Activated effector memory CD4-positive, alpha-beta T cell treated with anti-CD3 and anti-CD28 coated beads, Interleukin-2, amount 50 U/mL, for 16 hours (primary cell): ENCODE measurements at places on chromosomes 11 and 22.

- DNase-seq: no peak
These were observed 27.0 kb downstream of the MPPED1 start for GRCh38 chr22:43438666-43439347.

- DNase-seq: peak; percentile 34
These were observed 3.8 kb downstream of the TMPRSS13 start for GRCh38 chr11:117925198-117925925.

- no peak for DNase-seq
These were observed 139.0 kb downstream of the UVRAG start for GRCh38 chr11:75954039-75954438.

DNA sequence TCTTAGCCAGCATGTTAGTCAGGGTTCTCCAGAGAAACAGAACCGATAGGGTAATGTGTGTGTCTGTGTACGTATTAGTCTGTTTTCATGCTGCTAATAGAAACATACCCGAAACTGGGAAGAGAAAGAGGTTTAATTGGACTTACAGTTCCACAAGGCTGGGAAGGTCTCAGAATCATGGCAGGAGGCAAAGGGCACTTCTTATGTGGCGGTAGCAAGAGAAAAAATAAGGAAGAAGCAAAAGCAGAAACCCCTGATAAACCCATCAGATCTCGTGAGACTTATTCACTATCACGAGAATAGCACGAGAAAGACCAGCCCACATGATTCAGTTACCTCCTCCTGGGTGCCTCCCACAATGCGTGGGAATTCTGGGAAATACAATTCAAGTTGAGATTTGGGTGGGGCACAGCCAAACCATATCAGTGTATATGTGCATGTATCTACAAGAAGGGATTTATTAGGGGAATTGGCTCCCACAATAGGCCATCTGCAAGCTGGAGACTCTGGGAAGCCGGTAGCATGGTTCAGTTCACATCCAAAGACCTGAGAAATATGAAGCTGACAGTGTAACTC is 173.7 kb upstream of the NECTIN1 start:
- DNase-seq: no peak

DNA sequence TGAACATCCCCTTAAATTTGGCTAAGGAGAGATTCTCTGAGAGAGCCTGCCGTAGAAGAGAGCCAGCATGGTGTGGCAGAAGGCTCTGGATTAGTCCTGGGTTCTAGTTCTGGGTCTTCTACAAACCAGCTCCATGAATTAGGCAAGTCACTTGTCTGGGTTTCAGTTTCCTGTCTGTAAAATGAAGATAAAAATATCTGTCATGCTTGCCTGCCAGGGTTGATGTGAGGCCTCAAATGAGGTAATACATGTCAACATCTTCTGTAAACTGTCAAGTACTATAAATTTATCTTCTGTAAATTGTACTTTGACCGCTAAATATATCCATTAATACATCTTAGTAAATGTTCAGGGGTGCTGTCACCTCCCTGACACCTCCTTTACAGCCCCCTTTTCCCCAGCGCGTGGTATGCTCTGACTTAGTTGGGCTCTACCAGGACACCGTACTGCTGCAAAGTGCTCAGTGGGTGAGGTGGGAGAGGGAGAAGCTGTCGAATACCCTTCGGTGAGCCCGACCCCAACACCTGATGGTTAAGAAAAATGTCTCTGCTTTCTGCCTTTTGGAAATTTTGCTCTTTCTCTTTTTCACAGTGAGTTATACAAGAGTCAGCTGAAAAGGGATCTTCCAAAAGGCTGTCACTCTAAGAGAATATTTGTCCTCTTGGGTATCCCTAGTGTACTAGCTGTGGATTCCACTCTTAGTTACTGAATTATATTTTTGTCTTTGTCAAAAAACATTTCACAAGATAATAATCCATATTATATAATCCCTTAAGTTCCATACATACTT is 15.0 kb downstream of the RBX1 start:
- no peak for DNase-seq

GRCh38 chr11:35711924-35712323 is 49.3 kb downstream of the TRIM44 start:
- no peak for DNase-seq

DNA sequence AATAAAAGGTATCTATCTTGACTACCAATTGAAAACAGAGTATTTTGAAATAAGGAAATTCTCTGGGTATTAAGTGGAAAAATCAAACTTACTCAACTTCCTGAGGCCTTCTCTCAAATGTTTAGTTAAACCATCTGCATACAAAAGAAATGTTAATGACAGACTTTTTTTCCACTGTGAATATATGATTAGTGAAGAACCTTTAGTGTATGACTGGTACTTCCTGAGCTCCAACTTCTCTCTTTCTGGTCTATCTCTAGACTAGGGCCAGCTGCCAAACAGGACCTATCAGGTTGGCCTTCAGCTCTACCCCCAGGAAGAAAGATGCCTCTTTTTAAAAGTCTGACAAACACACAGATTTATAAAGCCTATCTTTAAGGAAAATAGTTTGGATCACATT is 68.8 kb upstream of the SCUBE2 start:
- DNase-seq: no peak

GRCh38 chr11:134072844-134073243 is 4.0 kb downstream of the JAM3 start:
- no peak for DNase-seq

GRCh38 chr11:11251394-11251970 is 101.6 kb downstream of the CSNK2A3 start:
- no peak for DNase-seq

GRCh38 chr11:128334311-128335044 is 252.9 kb downstream of the ETS1 start:
- no peak for DNase-seq

- no peak for DNase-seq
These were observed 138.1 kb upstream of the ANO3 start for GRCh38 chr11:26193694-26194365.

- no peak for DNase-seq
These were observed 7.4 kb upstream of the NPTXR start for GRCh38 chr22:38850941-38851849.

- peak; percentile 39 for DNase-seq
These were observed 12.5 kb downstream of the SNU13 start for GRCh38 chr22:41676134-41676533.

- DNase-seq: peak; percentile 6
These were observed 6.2 kb downstream of the MRGPRF start for GRCh38 chr11:69006816-69007215.

GRCh38 chr11:112290493-112290850 is 29.8 kb upstream of the PLET1 start:
- DNase-seq: no peak

DNA sequence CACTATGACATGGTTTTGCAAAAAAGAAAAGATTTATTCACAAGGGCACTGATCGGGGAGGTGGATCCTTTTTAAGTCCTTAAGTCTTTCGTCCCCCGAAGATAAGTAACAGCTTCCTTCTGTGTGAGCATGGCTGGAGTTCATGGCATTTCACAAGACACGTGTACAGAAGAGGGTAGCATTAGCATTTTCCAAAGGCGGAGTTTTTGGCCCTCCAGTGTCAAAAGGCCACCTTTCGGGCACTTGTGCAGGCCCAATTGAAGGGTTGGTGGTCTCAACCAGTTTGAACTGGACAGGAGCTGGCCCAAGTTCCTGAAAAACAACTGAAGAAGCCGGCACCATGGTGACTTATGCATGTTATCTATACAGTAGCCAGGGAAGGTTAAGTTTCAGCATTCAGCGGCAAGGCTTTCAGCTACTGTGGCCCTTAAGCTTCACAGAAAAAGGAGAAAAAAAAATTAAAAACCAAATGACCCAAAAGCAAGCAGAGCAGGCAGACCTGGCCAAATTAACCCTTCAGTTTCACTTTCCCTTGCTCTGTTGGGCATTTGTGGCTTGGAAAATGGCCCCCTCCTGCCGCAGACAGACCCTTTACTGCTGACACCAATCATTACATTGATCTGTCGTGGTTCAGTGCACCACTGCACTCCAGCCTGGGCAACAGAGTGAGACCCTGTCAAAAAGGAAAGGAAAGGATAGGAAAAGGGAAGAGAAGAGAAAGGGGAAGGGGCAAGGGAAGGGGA is 18.7 kb downstream of the ZNF74 start:
- DNase-seq: peak; percentile 39
